Stimulated activated CD8-positive, alpha-beta memory T cell treated with anti-CD3 and anti-CD28 coated beads, Interleukin-4, amount 100 ng/mL, for 48 hours (primary cell): ENCODE measurements at places on chromosomes 1 and 21.

- DNase-seq, result no peak
Measured at GRCh38 chr1:94433866-94434265, 15.7 kb downstream of the ABCD3 start.

- DNase-seq, result no peak
Measured at GRCh38 chr1:156765666-156766065, 1.7 kb upstream of the PRCC start.

DNA sequence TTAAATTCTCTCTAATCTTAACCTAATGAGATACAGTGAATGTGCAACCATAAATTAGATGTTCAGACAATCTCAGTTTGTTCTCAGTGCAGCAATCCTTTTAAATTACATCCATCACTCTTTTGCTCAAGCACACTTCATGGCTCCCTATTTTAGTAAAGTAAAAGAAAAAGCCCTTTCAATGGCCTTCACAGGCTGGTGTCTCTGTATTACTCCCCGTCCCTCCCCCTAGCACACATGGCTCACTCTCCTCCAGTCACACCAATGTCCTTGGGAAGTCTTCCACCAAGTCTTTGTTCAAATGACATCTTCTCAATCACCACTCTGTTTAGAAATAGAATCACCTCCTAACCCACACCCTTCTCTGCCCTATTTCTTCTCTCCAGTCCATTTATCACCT is 60.3 kb upstream of the RGS7 start:
- DNase-seq, result no peak

DNA sequence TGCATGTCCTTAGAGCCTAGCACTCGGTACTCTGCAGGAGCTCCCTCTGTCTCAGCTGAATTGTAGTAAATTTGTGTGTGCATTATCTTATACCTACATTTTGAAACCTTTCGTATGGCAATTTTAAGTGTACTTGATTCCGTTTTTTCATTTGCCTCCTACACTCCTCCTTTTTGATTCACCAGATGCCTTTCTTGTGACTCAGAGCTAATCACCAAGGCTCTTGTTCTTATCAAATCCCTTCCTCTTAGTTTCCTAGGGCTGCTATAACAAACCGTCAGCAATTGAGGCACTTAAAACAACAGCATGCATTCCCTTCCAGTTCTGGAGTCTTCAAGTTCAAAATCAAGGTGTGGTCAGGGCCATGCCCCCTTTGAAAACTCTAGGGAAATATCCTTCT is 261.0 kb downstream of the ASTN1 start:
- no peak for DNase-seq

DNA sequence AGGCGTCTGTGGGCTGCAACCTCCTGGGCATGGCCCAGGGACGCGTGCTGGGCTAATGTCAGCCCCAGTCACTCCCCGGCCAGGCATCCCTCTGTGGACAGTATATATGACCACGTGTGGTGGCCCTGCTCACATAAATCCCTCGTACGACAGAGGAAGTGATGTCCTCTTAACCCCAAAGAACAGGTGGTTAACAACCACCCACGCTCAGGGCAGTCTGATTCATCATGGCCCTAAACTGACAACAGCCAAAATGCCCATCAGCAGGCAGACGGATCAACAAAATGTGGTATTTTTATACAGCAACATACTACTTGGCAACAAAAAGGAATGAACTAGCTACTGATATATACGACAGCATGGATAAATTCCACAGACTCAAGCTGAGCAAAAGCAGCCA is 51.0 kb downstream of the ECE1 start:
- no peak for DNase-seq

DNA sequence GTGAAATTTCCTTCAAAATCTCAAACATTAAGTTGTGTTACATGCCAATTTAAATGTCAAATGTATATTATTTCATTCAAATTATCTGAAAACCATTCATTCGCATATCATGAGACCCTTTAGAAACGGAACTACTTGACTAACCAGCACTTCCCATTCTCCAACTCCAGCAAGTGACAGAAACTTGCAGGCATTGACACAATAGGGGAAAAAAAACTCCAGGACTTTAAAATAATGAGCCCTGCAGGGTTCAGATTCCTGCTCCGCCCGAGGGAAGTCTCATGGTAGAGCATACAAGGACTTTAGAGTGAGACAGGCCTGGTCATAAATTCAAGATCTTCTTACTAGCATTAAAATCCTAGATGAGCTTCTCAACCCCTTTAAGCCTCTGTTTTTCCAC is 138.9 kb downstream of the NR5A2 start:
- DNase-seq, result no peak

DNA sequence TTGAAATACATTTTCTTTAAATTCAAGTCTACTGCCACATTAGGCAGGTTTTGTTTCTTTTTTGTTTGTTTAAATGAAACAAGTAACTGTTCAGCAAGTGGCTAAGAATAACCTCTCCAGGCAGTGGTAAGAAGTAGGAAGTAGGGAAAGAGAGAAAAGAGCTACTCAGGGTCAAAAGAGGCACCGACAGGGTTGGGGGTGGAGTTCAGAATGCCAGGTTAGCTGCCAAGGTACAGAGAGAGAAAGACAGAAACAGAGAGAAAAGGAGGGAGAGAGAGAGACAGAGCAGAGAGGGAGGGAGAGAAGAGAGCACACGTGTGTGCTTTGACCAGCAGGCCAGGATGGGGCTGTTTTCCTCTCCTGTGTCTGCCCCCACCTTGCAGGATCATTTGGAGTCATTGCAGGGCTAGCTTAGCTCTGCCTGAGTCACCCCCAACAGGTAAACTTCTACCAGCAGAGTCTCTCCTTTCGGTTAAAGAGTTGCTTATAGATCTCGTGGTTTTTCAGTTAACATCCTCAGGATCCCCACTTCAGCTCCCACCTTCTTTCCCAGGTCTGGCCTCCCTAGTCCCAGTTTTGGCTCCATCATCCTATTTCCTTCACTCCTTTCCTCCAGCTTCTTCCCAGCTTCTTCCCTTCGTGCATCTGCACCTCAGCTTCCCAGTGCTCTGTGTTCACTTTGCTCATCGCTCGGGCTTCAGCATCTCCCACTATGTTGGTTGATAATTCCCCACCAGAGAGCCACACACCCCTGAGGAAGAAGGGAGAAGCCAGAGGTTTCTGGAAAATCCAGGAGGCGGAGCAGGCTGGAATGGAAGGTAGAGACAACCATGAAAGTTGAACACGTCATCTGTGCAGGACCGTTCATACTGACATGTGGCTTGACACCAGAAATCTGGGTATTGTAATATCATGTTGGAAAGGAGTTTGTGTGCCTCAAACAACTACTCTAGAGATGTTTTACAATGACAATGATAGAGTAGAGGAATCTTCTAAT is 21.8 kb upstream of the RAB4A start:
- DNase-seq, result no peak

DNA sequence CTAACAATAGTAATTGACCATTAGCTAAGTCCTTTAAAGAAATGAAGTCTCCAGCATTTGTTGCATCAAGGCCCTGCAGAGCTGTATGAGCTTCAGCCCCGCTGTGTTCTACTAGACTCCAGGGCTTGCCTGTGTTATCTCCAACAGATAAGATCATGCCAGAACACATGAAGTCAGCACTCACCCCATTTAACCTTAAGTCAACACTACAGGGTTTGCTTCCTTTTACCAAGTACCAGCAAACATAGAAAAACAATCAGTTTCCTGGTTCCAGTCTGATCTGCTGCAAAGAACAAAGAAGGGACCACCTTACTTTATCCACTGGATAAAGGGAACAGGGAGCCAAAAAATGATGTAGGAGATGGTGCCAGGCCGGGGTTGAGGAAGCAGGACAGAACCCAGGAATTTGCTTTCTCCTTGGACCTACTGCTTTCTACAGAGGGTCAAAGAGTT is 41.3 kb upstream of the ENAH start:
- no peak for DNase-seq

GRCh38 chr1:235090406-235091069 is 38.1 kb downstream of the TOMM20 start:
- no peak for DNase-seq

- no peak for DNase-seq
Measured at GRCh38 chr1:75720820-75721219, 3.7 kb upstream of the ACADM start.

GRCh38 chr1:203189951-203190352 is 3.4 kb upstream of the CHI3L1 start:
- no peak for DNase-seq

GRCh38 chr1:225834417-225835329 is 24.7 kb downstream of the EPHX1 start:
- no peak for DNase-seq

- no peak for DNase-seq
Measured at GRCh38 chr1:32094746-32095521, 12.9 kb upstream of the KPNA6 start.

GRCh38 chr1:54653036-54653435 is 11.4 kb downstream of the MROH7 start:
- no peak for DNase-seq
